ENCODE measurements at places on chromosomes 11 and 22. TPM values are rescaled to one million over a fixed set of nuclear protein-coding genes. Genes with fewer than 3 reads are reported as not detected.

Gene OR5P2
- not detected for total RNA-seq

Gene HTATIP2
- total RNA-seq: 126 TPM

GRCh38 chr22:27858626-27859025 is 57.1 kb upstream of the MN1 start:
- peaks cover 10% of the 10 kb centered on the region for H3K36me3 ChIP-seq
- no peaks in the 10 kb centered on the region for H3K27me3 ChIP-seq
- H3K4me1 ChIP-seq: no peaks in the 10 kb centered on the region
- H3K27ac ChIP-seq: peak overlapping the region; percentile 2

- H3K27me3 ChIP-seq: no peaks in the 10 kb centered on the region
- DNase-seq: no peak
- H3K36me3 ChIP-seq: peaks cover 6% of the 10 kb centered on the region
- no peak overlapping the region for H3K4me3 ChIP-seq
- peaks cover 25% of the 10 kb centered on the region for H3K4me1 ChIP-seq
Measured at GRCh38 chr11:64862987-64863390, 15.4 kb downstream of the EHD1 start.

DNA sequence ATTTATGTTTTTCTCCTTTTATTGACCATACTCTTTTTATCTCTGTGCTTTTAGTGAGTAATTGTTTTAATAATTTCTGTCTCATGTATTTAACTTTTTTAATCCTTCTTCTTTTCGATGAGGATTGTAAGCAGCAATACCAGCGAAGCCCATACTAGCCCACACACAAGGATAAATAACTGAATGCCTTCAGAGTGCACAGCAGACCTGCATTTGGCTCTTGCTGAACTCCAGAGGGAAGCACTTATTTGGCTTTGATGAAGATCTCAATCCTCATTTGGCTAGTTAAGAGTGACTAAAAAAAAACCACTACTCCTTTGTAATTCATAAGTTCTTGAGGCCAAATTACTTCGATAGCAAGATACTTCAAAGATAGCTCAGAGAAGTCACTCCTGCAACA is 293.3 kb downstream of the METTL15 start:
- H3K27ac ChIP-seq: no peak overlapping the region
- H3K36me3 ChIP-seq: no peaks in the 10 kb centered on the region
- H3K4me3 ChIP-seq: no peak overlapping the region
- no peaks in the 10 kb centered on the region for H3K4me1 ChIP-seq
- DNase-seq: no peak

GRCh38 chr11:6719576-6719975 is 36.4 kb upstream of the MRPL17 start:
- no peaks in the 10 kb centered on the region for H3K27me3 ChIP-seq
- no peak for DNase-seq
- H3K27ac ChIP-seq: no peak overlapping the region

DNA sequence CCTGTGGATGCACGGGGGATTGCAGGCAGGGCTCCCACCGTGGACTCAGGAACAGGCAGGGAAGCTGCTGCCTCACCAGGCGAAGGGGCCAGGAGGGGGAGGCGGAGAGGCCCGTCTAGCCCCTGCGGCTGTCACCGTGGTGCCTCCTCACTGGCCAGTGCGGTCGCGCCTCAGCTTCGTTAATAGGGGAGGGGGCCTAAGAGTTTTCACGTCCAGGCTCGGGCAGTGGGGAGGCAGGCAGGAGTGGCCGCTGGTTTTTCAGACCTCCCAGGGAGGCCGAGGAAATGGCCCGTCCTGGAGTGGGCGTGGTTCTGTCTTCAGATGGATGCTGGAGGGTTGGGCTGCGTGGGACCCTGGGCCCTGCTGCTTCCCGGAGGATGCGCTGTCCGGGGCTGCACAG is 91.1 kb upstream of the B3GAT1 start:
- H3K4me1 ChIP-seq: no peaks in the 10 kb centered on the region
- H3K27me3 ChIP-seq: no peaks in the 10 kb centered on the region
- DNase-seq: no peak
- no peak overlapping the region for H3K4me3 ChIP-seq
- H3K27ac ChIP-seq: no peak overlapping the region

GRCh38 chr11:95661162-95661561 is 128.4 kb downstream of the FAM76B start:
- DNase-seq: no peak
- H3K27ac ChIP-seq: no peak overlapping the region
- no peak overlapping the region for H3K4me3 ChIP-seq
- H3K36me3 ChIP-seq: no peaks in the 10 kb centered on the region

All from colonic mucosa (tissue), 4 donors.